Esophagus muscularis mucosa (tissue), 4 donors: ENCODE measurements at places on chromosomes 2 and 18. TPM values are rescaled to one million over a fixed set of nuclear protein-coding genes. Genes with fewer than 3 reads are reported as not detected.

CCDC74A gene
- 8.5 TPM for total RNA-seq

TMEM178A gene
- 4.9 TPM for total RNA-seq

MRPL53 gene
- total RNA-seq, result 38.6 TPM

FHOD3 gene
- total RNA-seq, result 51.4 TPM

AGFG1 gene
- 48.9 TPM for total RNA-seq

TUBA3E gene
- total RNA-seq, result not detected

COL4A3 gene
- total RNA-seq, result 1.9 TPM

CD28 gene
- 0.32 TPM for total RNA-seq

CCDC85A gene
- total RNA-seq, result 6.7 TPM

MPV17 gene
- total RNA-seq, result 63.0 TPM

ZNF521 gene
- 17.4 TPM for total RNA-seq

MC2R gene
- total RNA-seq, result not detected

GRB14 gene
- total RNA-seq, result 6.3 TPM

CHRND gene
- total RNA-seq, result not detected

ANKRD30B gene
- total RNA-seq, result not detected

CTNNA2 gene
- total RNA-seq, result 2.5 TPM

CIDEA gene
- not detected for total RNA-seq

DNA sequence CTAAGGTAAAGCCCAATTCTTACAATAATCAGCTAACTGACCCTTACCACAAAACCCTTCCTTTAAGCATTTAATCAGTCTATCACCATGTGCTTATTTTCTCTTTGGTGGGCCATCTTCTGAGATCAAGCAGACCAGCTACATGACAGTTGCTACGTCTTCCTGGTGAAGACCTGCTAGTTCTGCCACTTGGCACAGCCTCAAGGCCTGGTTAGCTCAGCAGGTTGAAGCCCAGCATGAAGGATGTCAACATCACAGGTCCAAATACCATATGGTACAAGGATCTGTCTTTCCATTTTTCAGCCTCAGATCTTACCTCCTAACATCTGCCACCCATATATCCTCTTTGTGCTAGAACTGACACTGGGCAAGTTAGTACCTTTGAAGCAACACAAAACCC is 636.9 kb downstream of the LRP1B start:
- DNase-seq, result no peak

- no peak for DNase-seq
Observed at GRCh38 chr2:172116107-172116506, 13.4 kb upstream of the DLX2 start.

DNA sequence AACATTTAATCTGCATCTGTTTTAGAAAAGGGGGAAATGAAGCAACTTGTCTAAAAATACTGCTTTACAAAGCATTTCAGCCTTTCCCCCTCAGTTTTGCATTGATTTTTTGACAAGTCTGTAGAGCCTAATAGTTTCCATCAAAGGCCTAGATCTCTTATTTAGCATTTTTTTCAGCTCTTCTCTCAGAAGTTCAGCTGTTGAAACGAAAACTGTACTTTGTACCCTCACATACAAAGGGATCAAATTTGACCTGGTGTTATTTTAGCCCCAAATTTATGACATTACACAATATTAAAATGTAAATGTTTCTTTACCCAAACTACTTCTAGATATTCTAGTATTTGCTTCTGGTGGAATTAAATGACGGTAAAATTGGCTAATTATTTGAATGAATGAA is 13.0 kb downstream of the YPEL5 start:
- no peak for DNase-seq

- DNase-seq, result no peak
Observed at GRCh38 chr2:27771202-27771547, 344 bp upstream of the MRPL33 start.

DNA sequence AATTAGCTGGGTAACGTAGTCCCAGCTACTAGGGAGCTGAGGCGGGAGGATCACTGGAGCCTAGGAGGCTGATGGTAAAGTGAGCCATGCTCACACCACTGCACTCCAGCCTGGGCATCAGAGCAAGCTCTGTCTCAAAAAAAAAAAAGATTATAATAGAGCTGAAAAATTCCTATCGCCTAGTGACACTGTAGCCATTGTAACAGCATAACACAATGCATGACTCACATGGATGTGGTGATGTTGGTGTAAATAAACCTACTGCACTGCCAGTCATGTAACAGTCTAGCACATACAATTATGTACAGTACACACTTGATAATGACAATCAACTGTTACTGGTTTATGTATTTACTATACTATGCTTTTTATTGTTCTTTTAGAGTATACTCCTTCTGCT is 39.6 kb downstream of the MGAT4A start:
- DNase-seq, result no peak

DNA sequence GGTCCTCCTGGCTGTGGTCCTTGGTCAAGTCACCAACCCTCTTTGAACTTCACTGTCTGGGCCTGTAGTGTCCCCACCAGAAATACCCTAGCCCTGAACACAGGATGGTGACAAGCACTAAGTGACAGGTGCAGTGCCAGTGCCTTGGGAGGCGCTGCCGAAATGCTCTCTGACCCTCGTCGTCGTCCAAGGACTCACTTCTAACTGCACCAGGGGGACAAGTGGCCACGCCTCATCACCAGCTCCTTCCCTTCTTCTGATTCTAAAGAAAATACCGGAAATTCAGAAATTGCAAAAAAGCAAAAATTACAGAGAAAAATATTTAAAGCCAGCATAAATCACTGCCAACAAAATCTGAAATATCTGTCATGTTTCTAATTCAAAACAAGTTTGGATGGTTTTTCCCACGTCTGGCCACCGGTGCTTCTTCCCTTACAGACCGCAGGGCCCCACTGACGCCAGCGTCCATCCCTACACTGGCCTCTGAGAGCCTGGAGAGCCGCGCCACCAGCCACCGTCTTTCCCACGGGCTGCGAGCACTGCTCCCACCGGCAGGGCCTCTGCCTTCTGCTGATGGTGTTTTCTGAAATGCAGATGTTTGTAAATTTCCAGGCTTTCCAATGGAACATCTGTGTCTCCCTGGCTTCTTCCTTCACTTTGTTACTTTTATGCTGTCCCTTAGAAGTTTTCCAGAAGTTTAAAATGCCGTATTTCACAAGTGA is 37.4 kb upstream of the GPC1 start:
- DNase-seq, result no peak

DNA sequence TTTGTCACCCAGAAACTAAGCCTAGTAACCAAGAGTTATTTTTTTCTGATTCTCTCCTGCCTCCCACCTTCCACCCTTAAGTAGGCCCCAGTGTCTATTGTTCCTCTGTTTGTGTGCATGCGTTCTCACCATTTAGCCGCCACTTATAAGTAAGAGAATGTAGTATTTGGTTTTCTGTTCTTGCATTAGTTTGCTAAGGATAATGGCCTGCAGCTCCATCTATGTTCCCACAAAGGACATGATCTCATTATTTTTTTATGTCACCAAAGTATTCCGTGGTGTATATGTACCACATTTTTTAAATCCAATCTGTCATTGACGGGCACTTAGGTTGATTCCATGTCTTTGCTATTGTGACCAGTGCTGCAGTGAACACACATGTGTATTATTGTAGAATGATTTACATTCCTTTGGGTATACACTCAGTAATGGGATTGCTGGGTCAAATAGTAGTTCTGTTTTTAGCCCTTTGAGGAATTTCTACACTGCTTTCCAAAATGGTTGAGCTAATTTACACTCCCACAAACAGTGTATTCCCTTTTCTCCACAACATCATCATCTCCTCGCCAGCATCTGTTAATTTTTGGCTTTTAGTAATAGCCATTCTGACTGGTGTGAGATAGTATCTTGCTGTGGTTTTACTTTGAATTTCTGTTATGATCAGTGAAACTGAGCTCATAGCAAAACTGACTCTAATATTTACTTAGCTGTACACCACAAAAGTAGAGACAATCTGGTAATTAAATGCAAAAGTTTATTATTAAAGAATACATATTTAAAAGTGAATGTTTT is 660.1 kb upstream of the SLC8A1 start:
- no peak for DNase-seq

DNA sequence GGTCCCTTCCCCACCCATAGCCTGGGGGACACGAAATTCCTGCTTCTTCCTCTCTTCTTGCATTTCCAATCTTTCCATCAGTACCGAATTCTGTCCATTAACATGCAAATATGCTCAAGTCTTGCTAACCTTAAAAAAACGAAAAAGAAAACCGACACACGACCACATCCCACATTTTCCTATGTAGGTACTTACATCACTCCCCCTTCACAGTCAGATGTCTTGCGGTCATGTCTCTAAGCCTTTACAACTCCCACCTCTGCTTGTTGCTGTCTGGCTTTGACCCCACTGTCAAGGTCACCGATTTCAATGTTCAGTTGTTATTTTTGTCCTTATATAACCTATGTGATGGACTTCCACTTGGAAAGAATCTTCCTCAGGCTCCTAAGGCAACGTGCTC is 219.4 kb downstream of the NAPG start:
- DNase-seq, result no peak

DNA sequence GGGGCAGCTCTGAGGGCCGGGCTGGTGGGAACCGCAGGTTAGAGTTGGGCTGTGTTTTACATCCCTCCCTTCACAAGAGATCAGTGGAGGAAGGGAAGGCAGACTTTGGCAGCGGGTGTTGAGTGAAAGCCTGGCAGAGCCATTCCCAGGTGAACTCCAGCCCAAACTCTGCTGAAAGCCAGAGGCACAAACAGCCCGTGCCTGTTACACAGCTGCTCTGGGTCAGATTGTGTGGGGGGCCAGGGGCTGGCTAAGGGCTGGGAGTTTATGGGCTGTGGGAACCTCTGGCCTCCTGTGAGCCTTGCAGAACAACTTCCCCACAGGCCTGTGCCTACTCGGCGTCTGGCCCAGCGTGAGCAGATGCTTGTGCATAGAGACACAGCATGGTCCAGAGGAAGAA is 286.8 kb downstream of the CLIP4 start:
- DNase-seq, result no peak

DNA sequence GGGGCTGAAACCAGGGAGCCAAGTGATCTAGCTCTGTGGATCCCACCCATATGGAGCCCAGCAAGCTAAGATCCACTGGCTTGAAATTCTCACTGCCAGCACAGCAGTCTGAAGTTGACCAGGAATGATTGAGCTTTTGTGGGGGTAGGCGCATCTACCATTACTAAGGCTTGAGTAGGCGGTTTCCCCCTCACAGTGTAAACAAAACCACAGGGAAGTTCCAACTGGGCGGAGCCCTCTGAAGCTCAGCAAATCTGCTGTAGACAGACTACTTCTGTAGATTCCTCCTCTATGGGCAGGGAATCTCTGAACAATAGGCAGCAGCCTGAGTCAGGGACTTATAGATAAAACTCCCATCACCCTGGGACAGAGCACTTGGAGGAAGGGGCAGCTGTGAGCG is 96.7 kb downstream of the CCDC148 start:
- DNase-seq, result no peak

DNA sequence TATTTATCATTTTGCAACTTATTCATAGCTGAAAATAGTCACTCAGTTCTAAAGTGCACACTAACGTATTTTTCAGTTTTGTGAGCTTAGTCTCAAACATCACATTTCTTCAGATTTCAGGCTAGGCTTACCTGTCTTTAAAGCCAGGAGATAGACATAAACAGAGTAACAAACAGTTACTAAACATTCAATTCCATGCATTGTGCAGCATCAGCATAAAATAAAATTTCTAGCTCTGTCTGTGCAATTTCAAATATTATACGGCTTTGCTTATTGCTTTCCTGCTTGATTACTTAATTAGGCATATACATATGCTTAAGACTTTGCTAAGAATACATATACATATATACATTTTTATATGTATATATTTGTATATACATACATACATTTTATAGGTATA is 637.0 kb downstream of the NR4A2 start:
- DNase-seq, result no peak

DNA sequence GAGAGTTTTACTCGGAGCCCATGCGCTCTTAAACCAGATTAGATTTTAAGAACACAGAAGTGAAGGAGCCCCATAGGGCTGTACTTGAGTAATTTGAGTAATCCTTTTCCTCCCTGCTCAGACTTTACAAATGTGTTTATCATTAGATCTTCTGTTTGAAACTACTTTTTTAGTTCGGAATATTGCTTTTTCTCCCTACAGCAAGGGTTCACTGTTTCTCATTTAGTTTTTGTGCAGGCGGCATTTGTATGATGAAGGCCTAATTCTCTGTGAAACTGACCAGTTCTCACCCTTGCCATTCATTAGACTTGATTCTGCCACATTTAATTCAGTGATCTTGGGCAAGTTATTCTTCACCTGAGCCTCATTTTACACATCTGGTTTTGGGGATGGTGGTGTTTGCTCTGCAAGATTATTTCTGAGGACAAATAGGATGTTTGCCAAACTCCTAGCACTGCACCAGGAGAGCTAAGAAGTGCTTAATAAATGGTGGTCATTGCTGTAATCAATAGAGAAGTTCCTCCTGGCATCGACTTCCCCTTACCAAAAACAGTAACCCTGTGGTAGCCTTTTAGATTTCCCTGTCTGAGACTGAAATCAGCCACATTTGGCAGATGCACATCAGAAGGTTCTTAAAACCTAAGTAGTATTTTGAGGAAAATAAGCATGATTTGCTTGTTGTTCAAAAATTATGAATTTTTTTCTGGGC is 2.2 kb downstream of the B3GNT2 start:
- DNase-seq, result no peak

- DNase-seq, result no peak
Observed at GRCh38 chr2:44579115-44579836, 217.5 kb downstream of the CAMKMT start.

- no peak for DNase-seq
Observed at GRCh38 chr2:78063246-78064020, 541.3 kb upstream of the LRRTM4 start.

DNA sequence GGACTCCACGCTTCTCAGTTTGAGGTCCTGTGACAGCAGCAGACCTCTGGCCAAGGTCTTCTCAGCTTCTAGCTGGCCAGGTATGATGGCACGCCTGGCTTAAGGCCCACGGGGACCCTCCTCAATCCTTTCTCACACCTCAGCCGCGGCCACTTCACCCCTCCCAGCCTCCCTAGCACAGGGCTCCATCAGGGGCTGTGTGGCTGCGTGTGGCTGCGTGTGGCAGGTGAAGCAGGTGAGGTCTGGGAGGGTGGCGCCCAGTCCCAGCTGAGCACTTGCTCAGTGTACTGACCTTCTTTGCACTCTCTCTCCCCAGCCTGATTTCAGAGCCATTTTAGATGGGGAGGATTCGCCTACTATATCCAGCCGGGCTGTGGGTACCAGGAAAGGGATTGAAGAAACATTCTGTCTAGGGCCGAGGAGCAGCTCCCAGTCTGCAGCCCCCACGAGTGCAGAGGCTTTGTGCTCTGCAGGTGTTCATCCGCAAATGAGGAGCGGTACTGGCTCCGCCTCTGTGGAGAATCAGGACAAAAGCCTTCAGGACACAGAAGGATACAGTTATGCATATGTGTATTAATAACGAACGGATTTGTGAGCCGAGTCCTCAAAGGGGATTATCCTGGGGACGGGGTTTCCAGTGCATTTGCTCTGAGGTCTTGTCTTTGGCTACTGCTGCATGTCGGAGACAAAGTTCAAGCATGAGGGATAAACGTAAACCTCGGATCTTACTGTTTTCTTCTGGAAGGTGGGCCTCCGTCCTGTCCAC is 236.9 kb upstream of the RAB6C start:
- no peak for DNase-seq

DNA sequence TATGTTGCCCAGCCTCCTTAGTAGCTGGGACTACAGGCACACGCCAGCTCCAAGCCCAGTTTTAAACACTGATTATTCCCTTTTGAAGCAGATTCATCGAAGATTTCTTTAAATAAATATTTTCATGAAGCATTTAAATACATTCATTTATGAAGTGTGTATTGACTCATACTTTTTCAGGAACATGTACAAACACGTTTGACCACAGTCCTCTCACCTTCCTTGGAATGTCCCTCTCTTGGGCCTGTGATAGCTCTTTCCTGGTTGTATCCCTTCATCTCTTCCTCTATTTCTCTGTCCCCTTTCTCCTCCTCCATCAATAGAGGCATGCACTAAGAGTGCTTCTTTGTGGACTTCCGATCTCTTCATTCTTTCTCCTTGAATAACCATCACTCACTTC is 2.5 kb downstream of the PSTPIP2 start:
- no peak for DNase-seq
